ENCODE measurements at places on chromosomes 12 and 14.

DNA sequence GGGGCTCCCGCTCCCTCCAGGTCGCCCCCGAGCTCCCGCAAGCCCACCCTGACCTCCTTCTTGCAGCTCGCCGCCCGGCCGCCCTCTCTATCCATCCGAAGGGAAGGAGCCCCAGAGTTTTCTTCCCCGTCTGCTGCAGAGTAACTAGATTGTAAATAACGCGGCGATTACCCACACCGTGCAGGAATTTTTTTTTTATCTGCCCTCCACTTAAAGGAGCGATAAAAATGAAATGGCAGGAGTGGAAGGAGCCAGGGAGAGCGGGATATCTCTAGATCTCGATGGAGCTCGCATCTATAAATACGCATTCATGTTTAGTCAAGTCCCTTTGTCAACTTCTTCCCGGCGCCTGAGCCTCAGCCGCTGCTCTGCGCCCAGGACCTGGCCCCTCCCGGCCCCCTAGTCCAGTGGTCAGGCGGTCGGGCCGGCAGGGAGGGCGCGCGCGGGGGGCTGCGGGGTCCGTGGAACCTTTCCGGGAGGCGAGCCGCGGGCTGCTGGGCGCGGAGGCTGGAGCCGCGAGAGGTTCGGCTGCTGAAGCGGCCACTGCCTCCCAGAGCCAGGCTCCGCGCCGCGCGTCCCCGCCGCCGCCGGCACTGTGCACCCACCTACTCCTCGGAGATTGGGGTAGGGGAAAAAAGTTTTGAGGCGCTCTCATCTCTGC, 386.0 kb downstream of the BCAT1 start:
- peak; percentile 25 for DNase-seq

- DNase-seq: no peak
These were observed 2.6 kb downstream of the NOC4L start for GRCh38 chr12:132146772-132147422.

GRCh38 chr14:93017898-93018297, 94.9 kb downstream of the CHGA start:
- DNase-seq: no peak

DNA sequence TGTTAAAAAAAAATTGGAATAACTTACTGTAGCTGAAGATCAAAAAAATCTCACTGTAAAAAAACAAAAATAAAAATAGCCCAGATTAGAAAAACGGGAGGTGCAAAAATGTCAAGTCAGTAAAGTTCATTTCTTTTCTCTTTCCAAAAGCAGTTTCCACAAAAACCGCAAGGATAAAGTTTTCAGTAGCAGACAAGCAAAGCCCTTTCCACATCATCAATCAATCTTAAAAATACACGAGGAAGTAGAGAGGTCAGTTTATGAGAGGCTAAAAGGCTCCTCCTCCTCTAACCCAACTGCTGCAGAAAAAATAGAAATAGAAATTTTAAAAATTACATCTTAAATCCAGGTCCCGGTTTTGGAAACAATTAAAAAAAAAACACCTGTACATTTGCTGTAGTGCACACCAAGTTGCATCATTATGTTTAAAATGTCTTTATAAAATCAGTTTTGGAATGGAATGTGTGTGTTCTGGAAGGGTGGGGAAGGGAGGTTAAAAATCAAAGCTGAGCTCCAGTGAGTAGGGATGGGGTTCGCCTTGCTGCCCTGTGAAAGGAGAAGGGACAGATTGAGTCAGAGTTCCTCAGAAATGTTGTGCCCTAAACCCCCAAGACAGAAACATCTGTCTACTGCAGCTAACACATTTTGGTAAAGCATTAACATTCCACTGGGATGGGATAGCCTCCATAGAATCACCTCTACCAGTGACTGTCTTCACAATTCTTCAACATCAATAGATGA, 5.8 kb downstream of the HNRNPC start:
- no peak for DNase-seq

- DNase-seq: no peak
These were observed 29.1 kb downstream of the ALX1 start for GRCh38 chr12:85309125-85309566.

DNA sequence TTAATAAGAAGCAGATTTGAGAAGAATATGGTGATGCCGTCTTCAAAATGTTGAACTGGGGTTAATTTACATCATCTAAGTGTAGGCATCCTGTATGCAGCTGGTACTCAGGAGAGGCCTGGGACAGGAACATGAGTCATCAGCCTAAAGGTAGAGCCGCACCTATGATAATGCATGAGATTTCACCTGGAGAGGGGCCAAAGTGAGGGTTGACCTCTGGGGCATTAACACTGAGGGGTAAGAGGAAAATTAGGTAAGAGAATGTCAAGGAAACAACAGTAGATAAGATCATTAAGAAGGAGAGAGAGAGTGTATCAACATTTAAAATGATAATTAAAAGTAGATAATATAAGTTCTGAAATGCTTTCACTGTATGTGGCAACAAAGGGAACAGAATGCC, 20.2 kb upstream of the SSTR1 start:
- DNase-seq: peak; percentile 7

DNA sequence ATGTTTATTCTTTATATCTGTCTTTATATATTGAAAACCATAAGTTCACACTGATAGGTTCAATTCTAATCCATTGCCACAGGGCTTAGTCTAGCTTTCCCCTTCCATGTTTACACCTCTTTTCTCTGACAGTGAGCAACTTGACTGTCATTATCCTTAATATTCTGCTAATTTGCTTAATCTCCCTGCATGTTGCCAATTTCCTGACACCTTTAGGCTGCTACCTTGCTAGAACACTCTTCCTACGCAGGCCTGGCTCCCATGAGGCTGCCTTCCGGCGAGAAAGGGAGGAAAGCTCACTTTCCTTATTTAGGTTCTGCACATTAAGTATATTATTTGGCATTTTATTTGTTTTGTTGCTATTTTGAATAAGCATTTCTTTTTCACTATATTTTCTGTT, 12.8 kb upstream of the FRS2 start:
- DNase-seq: no peak

Data from epithelial cell of esophagus (primary cell).